Pancreas (tissue), 10 donors: ENCODE measurements at places on chromosomes 11 and 22. TPM values are rescaled to one million over a fixed set of nuclear protein-coding genes. Genes with fewer than 3 reads are reported as not detected.

The QSER1 gene
- 20.9 TPM for total RNA-seq

DNA sequence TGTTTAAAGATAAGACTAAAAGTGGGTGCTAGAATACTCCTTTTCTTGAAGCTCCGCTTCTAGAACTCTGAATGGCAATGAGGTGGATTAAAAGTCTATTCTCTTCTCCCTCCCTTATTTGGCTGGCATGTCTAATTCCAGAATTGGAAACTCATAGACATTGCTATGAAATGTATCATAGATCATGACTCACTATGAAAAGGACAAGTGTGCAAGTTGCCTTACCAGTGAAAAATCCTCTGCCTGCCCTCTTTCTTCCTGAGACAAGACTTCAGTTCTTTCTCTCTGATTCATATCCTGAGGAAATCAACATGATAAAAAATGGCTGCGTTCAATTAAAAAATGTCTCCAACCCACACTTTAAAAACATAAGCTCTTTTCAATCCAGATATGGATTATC is 73.2 kb upstream of the BLID start:
- DNase-seq, result no peak

The HBE1 gene
- not detected for total RNA-seq

The TRPM5 gene
- 1.5 TPM for total RNA-seq

DNA sequence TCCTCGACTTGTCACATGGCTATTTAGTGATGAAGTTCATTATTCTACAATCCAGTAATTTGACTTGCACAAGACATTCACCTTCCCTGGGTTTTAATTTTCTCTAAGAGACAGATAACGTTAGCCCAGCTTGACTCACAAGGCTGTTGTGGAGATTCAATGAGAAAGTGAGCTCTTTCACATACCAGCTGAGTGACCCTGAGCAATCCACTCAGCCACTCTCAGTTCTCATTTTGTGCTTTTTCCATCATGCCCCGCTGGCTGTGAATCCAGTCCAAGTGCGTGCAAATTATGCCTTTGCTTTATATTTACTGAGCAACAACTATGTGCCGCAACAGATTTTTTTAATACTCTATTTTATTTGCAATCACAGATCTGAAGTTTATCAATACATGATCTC is 176.5 kb downstream of the LARGE1 start:
- DNase-seq, result no peak

- DNase-seq, result peak; percentile 39
Measured at GRCh38 chr11:2272228-2272945, 2.0 kb upstream of the ASCL2 start.

GRCh38 chr11:36212564-36213392 is 76.4 kb downstream of the COMMD9 start:
- DNase-seq, result no peak

- no peak for DNase-seq
Measured at GRCh38 chr11:35934981-35935380, 8.9 kb upstream of the LDLRAD3 start.

The MRGPRX4 gene
- not detected for total RNA-seq

The FOLH1 gene
- total RNA-seq, result not detected

- no peak for DNase-seq
Measured at GRCh38 chr11:67059671-67060070, 3.0 kb downstream of the RHOD start.

- DNase-seq, result no peak
Measured at GRCh38 chr11:123209591-123209990, 14.5 kb upstream of the CLMP start.

- DNase-seq, result peak; percentile 29
Measured at GRCh38 chr11:373716-374551, 4.6 kb downstream of the B4GALNT4 start.

The NPAS4 gene
- not detected for total RNA-seq
